WTC11 (cell line): ENCODE measurements at places on chromosomes 2 and 18.
A peak's percentile ranks its signal among the peaks of the same experiment; 100 is the strongest.

GRCh38 chr2:240133401-240133800 is 2.7 kb downstream of the COPS9 start:
- no peak for DNase-seq
- peaks cover 9% of the 10 kb centered on the region for H3K27me3 ChIP-seq
- H3K4me3 ChIP-seq, result no peak overlapping the region
- H3K27ac ChIP-seq, result no peak overlapping the region
- peaks cover 21% of the 10 kb centered on the region for H3K4me1 ChIP-seq

- no peak overlapping the region for H3K27ac ChIP-seq
- DNase-seq, result no peak
- H3K27me3 ChIP-seq, result no peaks in the 10 kb centered on the region
- H3K4me1 ChIP-seq, result peaks cover 17% of the 10 kb centered on the region
Measured at GRCh38 chr2:129480790-129481189, 498.7 kb upstream of the RAB6C start.

DNA sequence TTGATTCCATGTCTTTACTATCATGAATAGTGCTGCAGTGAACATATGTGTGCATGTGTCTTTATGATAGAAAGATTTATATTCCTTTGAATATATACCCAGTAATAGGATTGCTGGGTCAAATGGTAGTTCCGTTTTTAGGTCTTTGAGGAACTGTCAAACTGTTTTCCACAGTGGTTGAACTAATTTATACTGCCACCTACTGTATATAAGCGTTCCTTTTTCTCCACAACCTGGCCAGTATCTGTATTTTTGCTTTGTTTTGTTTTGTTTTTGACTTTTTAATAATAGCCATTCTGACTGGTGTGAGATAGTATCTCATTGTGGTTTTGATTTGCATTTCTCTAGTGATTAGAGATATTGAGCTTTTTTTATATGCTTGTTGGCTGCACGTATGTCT is 641.6 kb downstream of the SUCLG1 start:
- no peaks in the 10 kb centered on the region for H3K27me3 ChIP-seq
- H3K27ac ChIP-seq, result no peak overlapping the region
- no peak for DNase-seq
- no peaks in the 10 kb centered on the region for H3K4me1 ChIP-seq

DNA sequence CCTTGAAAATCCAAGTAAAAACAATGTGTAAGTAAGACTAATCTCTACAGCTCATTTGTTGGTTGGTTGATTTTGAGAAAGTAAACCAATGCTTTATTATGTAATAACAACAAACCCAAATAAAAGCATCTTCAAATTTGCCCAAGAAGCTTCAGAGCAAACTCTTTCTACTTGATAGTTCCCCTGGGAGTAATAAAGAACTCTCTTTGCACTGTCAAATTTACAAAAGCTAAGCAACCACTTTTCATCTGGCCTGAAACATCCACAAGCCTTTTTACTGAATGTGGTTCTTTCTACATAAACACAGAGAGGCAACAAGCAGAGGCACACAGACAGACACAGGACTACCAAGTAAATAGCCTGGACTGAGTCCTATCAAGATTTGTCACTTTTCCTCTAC is 28.8 kb upstream of the CACNB4 start:
- no peak for DNase-seq
- H3K4me3 ChIP-seq, result no peak overlapping the region
- H3K4me1 ChIP-seq, result no peaks in the 10 kb centered on the region
- H3K27ac ChIP-seq, result no peak overlapping the region
- no peaks in the 10 kb centered on the region for H3K27me3 ChIP-seq
- H3K36me3 ChIP-seq, result peaks cover 5% of the 10 kb centered on the region; the same call in 1 of the 2 replicates

GRCh38 chr2:212173331-212173730 is 365.3 kb downstream of the ERBB4 start:
- H3K27me3 ChIP-seq, result no peaks in the 10 kb centered on the region; the same call in 1 of the 2 replicates
- no peak overlapping the region for H3K27ac ChIP-seq
- no peak for DNase-seq
- H3K4me1 ChIP-seq, result no peaks in the 10 kb centered on the region
- no peak overlapping the region for H3K4me3 ChIP-seq
- peaks cover 21% of the 10 kb centered on the region for H3K36me3 ChIP-seq

- H3K27me3 ChIP-seq, result no peaks in the 10 kb centered on the region
- H3K4me3 ChIP-seq, result no peak overlapping the region
- DNase-seq, result no peak
- no peaks in the 10 kb centered on the region for H3K4me1 ChIP-seq
- H3K27ac ChIP-seq, result no peak overlapping the region
- no peaks in the 10 kb centered on the region for H3K36me3 ChIP-seq
Measured at GRCh38 chr18:59950215-59950944, 50.6 kb downstream of the PMAIP1 start.

GRCh38 chr2:161481619-161482018 is 65.5 kb downstream of the TBR1 start:
- H3K4me1 ChIP-seq, result no peaks in the 10 kb centered on the region
- DNase-seq, result no peak
- no peak overlapping the region for H3K27ac ChIP-seq
- H3K36me3 ChIP-seq, result peaks cover 9% of the 10 kb centered on the region
- no peak overlapping the region for H3K4me3 ChIP-seq
- no peaks in the 10 kb centered on the region; the same call in 1 of the 2 replicates for H3K27me3 ChIP-seq

DNA sequence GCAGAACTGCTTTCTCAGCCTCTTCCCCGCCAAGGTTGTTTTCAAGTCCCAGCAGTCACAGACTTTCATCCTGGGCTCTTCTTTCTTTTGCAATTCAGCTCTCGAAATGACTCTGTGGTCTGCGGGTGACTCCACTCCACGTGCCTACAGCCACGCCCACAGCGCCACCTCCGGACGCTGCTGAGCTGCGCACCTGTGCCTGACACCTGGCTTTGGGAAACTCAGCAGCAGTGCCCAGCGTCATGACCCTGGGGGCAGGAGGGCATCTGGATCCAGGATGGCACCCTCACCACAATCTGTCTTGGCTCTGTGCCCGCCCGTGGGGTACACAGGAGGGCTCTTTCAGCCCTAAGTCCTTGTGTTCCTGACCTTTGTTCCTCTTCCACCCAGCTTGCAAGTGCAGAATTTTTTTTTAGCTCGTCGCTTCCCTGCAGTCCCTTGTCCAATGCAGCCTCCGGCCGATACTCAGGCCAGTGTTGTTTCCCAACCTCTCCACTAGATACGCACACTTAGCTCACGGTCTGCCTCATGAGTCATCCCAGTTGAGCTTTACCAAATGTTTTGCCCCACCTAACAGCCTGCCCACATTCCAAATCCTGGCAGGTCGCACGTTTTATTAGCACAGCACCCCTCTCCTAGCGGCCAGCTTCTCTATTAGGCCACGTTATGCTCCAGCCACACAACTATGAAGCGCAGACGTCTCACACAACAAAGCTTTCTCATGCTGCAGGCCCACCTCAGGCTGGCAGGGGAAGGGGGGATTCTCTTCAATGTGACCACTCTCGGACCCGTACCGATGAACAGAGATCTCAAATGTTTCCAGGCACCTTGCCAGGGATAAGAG is 6.5 kb upstream of the CAPN10 start:
- no peaks in the 10 kb centered on the region; the same call in 1 of the 2 replicates for H3K36me3 ChIP-seq
- peak; percentile 77 for DNase-seq
- H3K4me3 ChIP-seq, result no peak overlapping the region
- peak overlapping the region; percentile 49; the same call in 1 of the 2 replicates for H3K27ac ChIP-seq
- H3K27me3 ChIP-seq, result no peaks in the 10 kb centered on the region

- H3K4me1 ChIP-seq, result no peaks in the 10 kb centered on the region
- H3K27ac ChIP-seq, result no peak overlapping the region
- H3K4me3 ChIP-seq, result no peak overlapping the region
- no peaks in the 10 kb centered on the region for H3K27me3 ChIP-seq
- H3K36me3 ChIP-seq, result peaks cover 12% of the 10 kb centered on the region
Measured at GRCh38 chr18:49238433-49239042, 221.9 kb downstream of the DYM start.

DNA sequence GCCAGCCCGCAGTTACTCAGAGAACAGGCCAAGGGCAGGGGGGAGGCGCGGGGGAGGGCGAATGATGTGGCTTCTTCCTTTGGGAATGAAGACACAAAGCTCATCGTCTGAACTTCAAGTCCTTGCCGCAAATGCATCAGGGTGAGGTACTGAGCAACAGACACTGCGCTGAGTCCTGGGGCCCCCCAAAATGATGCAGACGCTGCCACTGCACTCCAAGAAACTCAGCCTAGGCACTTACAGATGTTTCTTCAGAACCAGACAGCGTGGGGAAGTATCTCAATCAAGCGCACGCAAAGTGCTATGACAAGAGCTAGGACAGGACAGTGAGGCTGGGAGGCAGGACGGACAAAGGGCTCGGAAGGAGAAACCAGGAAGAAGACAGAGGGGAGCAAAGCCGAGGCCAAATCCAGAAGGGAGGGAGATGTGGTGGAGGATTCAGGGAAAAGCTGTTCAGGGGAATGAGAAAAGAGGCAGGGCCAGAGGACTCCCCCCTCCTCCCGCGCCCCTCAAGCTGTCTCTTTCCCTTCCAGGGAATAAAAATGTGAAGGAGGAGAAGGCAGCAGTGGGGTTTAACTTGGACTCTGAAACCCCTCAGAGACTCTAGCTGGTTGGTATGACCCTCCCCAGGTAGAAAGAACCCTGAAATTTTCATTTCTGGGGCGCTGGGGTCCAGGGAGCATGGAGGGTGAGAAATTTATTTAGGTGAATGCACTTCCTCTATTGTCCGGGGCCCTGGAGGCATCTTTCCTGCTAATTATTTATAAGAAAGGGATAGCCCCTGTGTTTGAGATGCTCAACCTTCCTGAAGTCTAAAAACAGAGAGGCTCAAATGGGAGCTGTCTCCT is 34.9 kb downstream of the CIB4 start:
- peaks cover 2% of the 10 kb centered on the region; the same call in 1 of the 2 replicates for H3K27me3 ChIP-seq
- no peak for DNase-seq
- H3K36me3 ChIP-seq, result no peaks in the 10 kb centered on the region
- no peak overlapping the region for H3K4me3 ChIP-seq

GRCh38 chr2:197452754-197453122 is 614 bp upstream of the COQ10B start:
- H3K4me1 ChIP-seq, result peaks cover 10% of the 10 kb centered on the region
- peak overlapping the region; percentile 100 for H3K4me3 ChIP-seq
- H3K27ac ChIP-seq, result peak overlapping the region; percentile 81
- DNase-seq, result no peak
- no peaks in the 10 kb centered on the region for H3K36me3 ChIP-seq

GRCh38 chr2:237614151-237614720 is 13.2 kb upstream of the LRRFIP1 start:
- DNase-seq, result peak; percentile 82
- H3K4me1 ChIP-seq, result peaks cover 62% of the 10 kb centered on the region
- peak overlapping the region; percentile 93 for H3K27ac ChIP-seq

- H3K4me3 ChIP-seq, result no peak overlapping the region
- no peak overlapping the region for H3K27ac ChIP-seq
- H3K27me3 ChIP-seq, result no peaks in the 10 kb centered on the region; the same call in 1 of the 2 replicates
Measured at GRCh38 chr18:63378919-63379638, 12.1 kb upstream of the KDSR start.

DNA sequence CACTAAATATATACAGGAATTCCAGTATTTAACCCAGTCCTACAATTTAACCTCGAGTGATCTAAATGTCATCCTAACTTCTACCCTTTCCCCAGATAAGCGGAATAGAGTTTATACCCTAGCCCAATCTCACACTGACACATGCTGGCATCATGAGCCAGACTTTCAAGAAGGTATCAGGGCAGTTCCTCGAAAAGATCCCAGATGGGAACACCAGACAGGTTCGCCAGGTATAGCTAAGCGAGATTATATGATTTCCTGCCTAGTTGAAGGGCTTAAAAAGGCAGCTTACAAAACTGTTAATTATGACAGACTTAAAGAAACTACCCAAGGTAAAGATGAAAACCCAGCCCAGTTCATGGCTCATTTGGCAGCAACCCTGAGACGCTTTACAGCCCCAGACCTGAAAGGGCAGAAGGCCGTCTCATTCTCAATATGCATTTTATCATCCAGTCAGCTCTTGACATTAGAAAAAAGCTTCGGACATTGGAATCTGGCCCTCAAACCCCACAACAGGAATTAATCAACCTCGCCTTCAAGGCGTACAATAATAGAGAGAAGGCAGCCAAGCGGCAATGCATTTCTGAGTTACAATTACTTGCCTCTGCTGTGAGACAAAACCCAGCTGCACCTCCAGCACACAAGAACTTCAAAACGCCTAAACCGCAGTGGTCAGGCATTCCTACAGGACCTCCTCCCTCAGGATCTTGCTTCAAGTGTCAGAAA is 668.2 kb upstream of the PKDCC start:
- DNase-seq, result no peak
- peaks cover 3% of the 10 kb centered on the region; the same call in 1 of the 2 replicates for H3K27me3 ChIP-seq
- peaks cover 33% of the 10 kb centered on the region for H3K4me1 ChIP-seq
- H3K4me3 ChIP-seq, result no peak overlapping the region

GRCh38 chr2:178933493-178933892 is 116.4 kb downstream of the CCDC141 start:
- no peaks in the 10 kb centered on the region for H3K4me1 ChIP-seq
- no peak overlapping the region for H3K4me3 ChIP-seq
- peaks cover 52% of the 10 kb centered on the region for H3K36me3 ChIP-seq
- no peaks in the 10 kb centered on the region for H3K27me3 ChIP-seq
- no peak for DNase-seq
- no peak overlapping the region for H3K27ac ChIP-seq

GRCh38 chr2:27121906-27122305 is 1.7 kb upstream of the ABHD1 start:
- peaks cover 22% of the 10 kb centered on the region; the same call in 1 of the 2 replicates for H3K4me1 ChIP-seq
- H3K27ac ChIP-seq, result no peak overlapping the region
- no peaks in the 10 kb centered on the region for H3K36me3 ChIP-seq
- no peak for DNase-seq
- no peak overlapping the region for H3K4me3 ChIP-seq

- H3K4me3 ChIP-seq, result no peak overlapping the region
- no peak for DNase-seq
- H3K27me3 ChIP-seq, result no peaks in the 10 kb centered on the region
- no peak overlapping the region; the same call in 1 of the 2 replicates for H3K27ac ChIP-seq
Measured at GRCh38 chr2:49129034-49129433, 25.3 kb downstream of the FSHR start.

DNA sequence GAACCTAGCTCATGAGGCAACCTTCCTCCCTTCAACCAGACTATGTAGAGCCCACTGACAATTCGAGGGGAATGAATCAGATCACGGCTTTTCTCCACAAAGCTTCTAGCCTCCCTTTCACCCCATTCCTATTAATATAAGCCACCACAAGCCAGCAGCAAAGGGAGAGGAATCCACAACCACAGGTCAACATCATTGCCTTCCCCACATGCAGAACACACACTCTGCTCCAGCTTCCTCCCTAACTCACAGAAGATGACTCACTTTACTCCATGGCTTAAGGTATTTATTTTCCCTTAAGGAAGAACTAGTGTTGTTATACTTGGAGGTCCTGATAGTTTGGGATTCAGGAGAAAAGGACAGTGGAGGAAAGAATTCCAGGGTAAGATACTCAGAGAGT is 272.2 kb downstream of the C1D start:
- no peak overlapping the region for H3K27ac ChIP-seq
- no peaks in the 10 kb centered on the region for H3K27me3 ChIP-seq
- no peak for DNase-seq
- no peak overlapping the region for H3K4me3 ChIP-seq
- no peaks in the 10 kb centered on the region for H3K4me1 ChIP-seq

- H3K4me3 ChIP-seq, result no peak overlapping the region
- peaks cover 3% of the 10 kb centered on the region; the same call in 1 of the 2 replicates for H3K36me3 ChIP-seq
- H3K27ac ChIP-seq, result no peak overlapping the region
- H3K4me1 ChIP-seq, result peaks cover 13% of the 10 kb centered on the region
Measured at GRCh38 chr2:43754180-43754579, 19.7 kb upstream of the DYNC2LI1 start.

- peak overlapping the region; percentile 79 for H3K27ac ChIP-seq
- H3K36me3 ChIP-seq, result peaks cover 32% of the 10 kb centered on the region
- peaks cover 11% of the 10 kb centered on the region for H3K27me3 ChIP-seq
- H3K4me3 ChIP-seq, result peak overlapping the region; percentile 93
Measured at GRCh38 chr2:99140860-99141109, 722 bp upstream of the C2orf15 start.

- H3K4me1 ChIP-seq, result peaks cover 7% of the 10 kb centered on the region; the same call in 1 of the 2 replicates
- H3K27me3 ChIP-seq, result no peaks in the 10 kb centered on the region
- H3K4me3 ChIP-seq, result no peak overlapping the region
- no peaks in the 10 kb centered on the region for H3K36me3 ChIP-seq
Measured at GRCh38 chr18:50590593-50590992, 30.7 kb downstream of the MAPK4 start.
